ENCODE measurements at places on chromosomes 1 and 21.

- DNase-seq, result no peak
Measured at GRCh38 chr21:39518847-39519210, 67.1 kb downstream of the SH3BGR start.

DNA sequence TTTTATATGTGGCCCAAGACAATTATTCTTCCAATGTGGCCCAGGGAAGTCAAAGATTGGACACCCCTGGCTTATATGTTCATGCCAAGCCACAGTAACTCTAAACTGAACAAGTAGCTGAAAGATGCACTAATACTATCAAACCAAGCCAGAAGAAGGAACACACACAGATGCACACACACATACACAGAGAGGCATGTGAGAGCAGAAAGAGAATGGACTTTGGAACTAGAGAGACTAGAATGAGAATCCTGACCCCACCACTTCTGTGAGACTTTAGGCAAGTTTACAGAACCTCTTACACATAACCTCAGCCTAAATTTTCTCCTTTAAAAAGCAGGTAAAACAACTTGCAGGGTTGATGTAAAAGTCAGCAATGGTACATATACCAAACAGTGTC, 11.2 kb upstream of the TMEM81 start:
- no peak for DNase-seq

- no peak for DNase-seq
Measured at GRCh38 chr1:51690285-51690961, 73.5 kb downstream of the OSBPL9 start.

- DNase-seq, result no peak
Measured at GRCh38 chr1:152191260-152191659, 32.2 kb upstream of the RPTN start.

DNA sequence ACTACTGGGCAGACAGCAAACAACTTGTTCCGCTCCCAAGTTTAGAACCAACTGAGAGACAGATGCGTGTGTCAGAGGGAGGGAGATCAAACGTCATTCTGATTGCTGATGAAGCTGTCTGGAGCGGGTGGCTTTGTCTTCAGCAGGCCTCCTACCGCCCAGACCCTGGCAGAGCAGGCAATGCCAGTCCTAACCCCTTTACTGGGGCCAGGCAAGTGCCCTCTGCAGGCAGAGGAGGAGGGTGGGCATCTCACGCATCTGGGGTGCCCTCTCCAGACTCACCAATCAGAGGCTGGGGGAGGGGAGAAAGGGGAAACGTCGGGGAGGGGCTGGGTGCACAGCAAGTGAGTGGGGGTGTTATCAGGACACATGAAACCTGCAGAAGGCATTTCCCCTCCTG, 126.6 kb downstream of the ACTL8 start:
- no peak for DNase-seq

Data from stimulated activated CD4-positive, alpha-beta T cell treated with anti-CD3 and anti-CD28 coated beads, Interleukin-1b, Interleukin-23, amount 100 ng/mL, for 24 hours (primary cell).